ENCODE measurements at places on chromosomes 13 and 19. TPM values are rescaled to one million over a fixed set of nuclear protein-coding genes. Genes with fewer than 3 reads are reported as not detected.

- ATAC-seq = peak; percentile 44
These were observed 16.1 kb upstream of the UPF1 start for GRCh38 chr19:18815673-18816072.

- ATAC-seq = no peak
These were observed 10.9 kb upstream of the DNMT1 start for GRCh38 chr19:10205636-10206035.

- peak; percentile 46 for ATAC-seq
These were observed 328 bp downstream of the CYP4F12 start for GRCh38 chr19:15673176-15673654.

Gene SIGLECL1
- 0.30 TPM for total RNA-seq

GRCh38 chr13:29594710-29595379, 643 bp downstream of the SLC7A1 start:
- ATAC-seq = peak; percentile 58

Gene CABP5
- not detected for total RNA-seq

- no peak for ATAC-seq
These were observed 5.4 kb upstream of the IPO5 start for GRCh38 chr13:97948041-97948440.

- no peak for ATAC-seq
These were observed 935 bp downstream of the CRB3 start for GRCh38 chr19:6465006-6465405.

Gene IRGC
- total RNA-seq = not detected

- ATAC-seq = no peak
These were observed 167.7 kb downstream of the TSHZ3 start for GRCh38 chr19:31181535-31181934.

GRCh38 chr13:28316129-28316528, 177.8 kb downstream of the PAN3 start:
- no peak for ATAC-seq

Gene LCP1
- 727 TPM for total RNA-seq

GRCh38 chr13:60398907-60399589, 2.0 kb downstream of the TDRD3 start:
- ATAC-seq = no peak

DNA sequence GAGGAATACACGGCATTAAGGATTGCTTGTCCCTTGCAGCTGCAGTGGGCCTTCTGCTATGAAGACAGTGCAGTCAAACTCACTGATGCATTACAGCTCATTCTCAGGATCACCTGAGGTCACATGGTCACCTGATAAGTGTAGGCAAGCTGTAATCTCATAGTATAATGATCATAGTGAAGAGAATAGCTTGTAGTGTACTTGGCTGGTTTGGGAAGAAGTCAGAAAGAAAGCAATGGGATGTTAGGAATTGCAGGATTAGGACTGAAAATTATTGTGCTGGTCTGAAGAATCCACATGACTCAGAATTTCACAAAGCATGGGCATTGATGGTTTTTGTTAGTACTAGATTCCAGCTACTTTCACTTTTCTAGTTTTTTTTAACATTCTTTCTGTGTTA, 76.7 kb downstream of the MBNL2 start:
- ATAC-seq = no peak

- no peak for ATAC-seq
These were observed 987.0 kb downstream of the DIAPH3 start for GRCh38 chr13:59176775-59177174.

DNA sequence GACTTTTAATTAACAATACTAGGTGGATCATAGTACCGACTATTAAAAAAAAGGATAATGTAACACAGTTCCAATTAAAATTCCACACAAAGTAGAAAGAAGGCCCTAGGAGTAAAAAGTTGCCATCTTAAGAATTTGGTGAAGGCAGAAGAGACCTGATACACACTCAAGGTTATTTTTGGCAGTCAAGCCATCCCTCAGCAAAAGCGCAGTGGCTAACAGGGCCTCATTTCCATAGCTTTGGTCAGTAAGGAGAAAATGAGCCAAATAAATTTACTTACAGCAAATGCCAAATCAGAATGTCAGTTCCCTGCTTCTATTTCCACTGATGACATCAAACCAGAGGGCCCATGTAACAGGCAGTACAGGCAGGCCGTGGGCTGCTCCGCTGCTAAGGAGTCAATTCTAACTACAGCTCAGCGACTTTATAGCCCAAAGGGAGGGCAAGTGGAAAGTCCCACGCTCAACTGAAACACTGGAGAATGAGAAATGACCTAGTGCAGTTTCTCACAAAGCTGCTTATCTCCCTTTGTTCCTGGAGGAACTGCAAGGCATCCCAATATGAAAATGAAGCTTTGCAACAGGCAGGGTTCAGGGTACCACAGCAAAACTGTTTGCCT, 6.3 kb downstream of the ARGLU1 start:
- peak; percentile 91 for ATAC-seq

Gene ZNF439
- total RNA-seq = 16.5 TPM

Gene SYT3
- total RNA-seq = not detected

DNA sequence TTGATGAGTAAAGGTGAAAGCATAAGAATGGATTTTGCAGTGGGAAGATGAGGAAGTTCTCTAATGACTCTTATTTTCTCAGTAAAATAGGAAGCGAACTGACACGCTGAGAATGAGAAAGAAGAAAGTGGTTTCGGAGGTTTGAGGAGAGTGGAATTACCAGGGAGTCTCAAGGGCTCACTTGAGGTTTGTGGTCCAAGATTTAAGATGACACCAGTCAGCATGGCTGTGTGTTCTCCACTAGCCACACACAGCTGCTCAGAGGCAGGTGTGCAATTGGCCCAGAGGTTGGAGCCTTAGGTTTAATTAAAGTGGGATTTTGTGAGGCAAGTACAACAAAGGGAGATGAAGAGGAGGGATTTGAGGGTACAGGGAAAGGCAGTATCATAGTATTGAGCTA, 99.6 kb upstream of the NBEA start:
- no peak for ATAC-seq

Data from activated T-helper 17 cell treated with anti-CD3 and anti-CD28 coated beads, Interleukin-2, amount 50 U/mL, for 72 hours (primary cell).